Neuronal stem cell (in vitro differentiated cells): ENCODE measurements at places on chromosomes 2 and 18.

DNA sequence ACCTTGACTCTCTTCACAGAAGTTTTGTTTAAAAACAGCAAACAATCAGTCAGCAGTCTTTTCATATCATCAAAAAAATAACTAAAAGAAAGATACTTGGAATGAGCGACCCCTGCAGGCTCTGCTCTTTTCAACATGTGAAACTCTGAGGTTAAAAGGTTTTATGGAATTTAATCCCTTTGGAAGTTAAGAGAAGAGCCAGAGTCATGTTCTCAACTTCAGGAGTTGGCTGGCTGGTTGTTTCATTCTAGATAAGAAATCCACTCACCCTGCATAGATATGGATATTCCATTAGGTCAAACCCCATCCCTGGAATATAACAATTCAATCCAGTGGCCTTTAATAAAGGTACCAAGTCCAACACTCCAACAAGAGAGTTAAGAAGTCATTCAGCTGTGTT, 115.6 kb upstream of the RMDN2 start:
- no peak for DNase-seq

DNA sequence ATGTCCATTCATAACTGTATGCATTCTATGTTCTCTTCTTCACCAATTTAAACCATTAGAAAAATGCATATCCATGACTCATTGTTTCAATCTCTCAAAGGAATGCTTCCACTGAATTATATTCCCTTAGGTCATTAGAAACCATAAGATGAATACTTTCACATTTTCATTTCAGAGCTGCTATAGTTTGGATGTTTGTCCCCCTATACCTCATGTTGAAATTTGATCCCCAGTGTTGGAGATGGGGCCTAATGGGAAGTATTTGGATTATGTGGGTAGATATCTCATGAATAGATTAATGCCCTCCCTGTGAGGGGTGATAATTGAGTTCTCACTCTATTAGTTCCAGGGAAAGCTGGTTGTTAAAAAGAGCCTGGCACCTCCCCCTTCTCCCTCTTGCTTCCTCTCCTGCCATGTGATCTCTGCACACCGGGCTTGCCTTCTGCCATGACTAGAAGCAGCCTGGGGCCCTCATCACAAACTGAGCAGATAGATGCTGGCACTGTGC, 35.7 kb downstream of the THUMPD2 start:
- DNase-seq = no peak

GRCh38 chr2:170369228-170369627, 191.3 kb downstream of the MYO3B start:
- no peak for DNase-seq

GRCh38 chr2:86186431-86186830, 8.8 kb downstream of the IMMT start:
- DNase-seq = no peak

DNA sequence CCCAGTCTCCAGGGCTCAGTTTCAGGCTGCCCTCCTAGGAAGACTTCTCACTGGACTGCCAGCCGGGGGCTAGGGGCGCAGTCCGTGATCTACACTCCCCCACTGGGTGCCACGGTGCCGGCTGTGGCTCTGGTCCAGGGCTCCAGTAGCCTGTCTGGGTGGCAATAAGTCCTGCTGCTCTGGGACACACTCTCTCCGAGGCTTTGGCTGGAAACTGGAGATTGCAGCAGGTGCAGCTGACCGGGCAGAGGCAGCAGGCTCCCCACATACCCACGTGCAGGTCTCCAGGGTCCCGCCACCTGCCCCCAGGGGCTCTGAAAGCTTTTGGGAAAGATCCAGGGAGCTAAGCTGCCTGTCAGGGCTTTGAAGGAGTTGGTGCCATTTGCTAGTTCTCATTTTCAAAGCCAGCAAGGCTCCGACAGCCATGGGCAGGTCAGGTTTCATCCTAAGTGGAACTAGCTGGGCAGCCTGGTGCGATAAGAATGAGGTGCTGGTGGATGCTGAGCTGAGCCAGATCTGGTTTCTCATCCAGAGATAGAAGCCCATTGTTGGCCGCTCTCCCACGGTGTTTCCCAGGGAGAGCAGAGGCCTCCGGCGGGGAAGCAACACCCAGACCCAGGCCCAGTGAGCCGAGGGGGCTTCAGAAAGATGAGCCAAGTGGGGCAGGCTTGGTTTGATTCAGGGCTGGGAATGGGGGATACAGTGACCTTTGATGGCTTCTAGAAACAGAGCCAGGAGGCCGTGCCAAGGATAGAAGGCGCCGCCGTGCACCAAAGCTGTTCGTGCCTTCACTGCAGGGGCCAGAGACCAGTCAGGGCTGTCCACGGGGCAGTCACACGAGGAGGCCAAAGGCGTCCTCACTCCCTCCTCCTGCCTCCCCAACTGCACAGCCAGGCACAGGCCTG, 141.7 kb upstream of the GPC1 start:
- DNase-seq = no peak

DNA sequence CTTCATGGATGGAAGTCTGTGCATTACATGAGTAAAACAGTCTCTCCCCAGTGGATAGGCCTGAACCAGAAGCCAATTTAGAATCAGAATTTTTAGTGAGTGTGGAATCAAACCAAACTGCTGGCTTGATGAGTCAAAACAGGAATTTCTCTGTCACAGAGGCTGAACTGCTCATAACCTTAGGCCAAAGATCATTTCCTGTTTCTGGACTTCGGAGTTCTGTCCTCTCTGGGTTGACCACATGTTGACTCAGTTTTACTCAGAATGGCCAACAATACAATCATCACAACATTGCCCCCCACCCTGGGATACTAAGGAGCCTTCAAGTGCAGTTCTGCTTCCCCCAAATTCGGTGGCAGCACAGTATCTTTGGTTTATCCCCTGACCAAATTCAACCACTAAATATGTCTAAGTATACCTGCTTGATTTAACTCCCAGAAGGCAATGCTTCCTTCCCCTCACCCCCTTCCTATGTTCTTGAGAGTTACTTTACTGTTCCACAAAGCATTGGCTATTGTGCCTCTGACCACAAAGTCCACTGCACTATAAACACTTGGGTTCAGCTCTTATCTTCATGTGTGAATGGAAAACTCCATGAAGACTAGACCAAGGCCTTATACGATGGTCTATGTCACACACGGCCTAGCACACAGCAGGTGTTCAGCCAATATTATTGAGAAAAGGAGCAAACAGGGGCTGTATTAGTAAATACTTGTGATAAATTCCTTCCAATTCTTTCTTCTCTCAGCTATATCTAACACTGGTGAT, 67.8 kb downstream of the NXPH2 start:
- no peak for DNase-seq

GRCh38 chr18:61064911-61065310, 268.3 kb upstream of the CDH20 start:
- no peak for DNase-seq

- DNase-seq = peak; percentile 26
These were observed 58.7 kb downstream of the STPG4 start for GRCh38 chr2:47096451-47096850.

GRCh38 chr2:88077080-88077479, 9.5 kb downstream of the SMYD1 start:
- no peak for DNase-seq

DNA sequence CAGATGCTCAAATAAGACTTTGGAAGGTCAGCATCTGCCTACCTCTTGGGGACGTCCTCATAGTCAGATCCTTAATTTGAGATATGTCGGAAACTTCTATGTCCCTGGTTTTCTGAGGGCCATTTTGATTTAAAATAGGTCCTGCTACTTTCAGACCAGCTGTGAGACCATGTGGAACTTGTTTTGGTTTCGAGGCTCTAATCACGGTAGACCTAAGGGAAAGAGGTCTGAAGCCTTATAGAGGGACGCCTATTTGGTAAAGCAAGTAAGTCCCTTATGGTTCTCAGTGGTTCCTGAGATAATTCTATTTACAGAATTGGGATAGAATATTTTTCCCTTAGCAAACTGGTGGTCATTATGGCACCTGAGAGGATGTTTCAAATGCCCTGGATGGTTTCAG, 75.1 kb downstream of the RFTN2 start:
- DNase-seq = no peak

- DNase-seq = no peak
These were observed 12.8 kb downstream of the ATP6V1B1 start for GRCh38 chr2:70948337-70949003.

DNA sequence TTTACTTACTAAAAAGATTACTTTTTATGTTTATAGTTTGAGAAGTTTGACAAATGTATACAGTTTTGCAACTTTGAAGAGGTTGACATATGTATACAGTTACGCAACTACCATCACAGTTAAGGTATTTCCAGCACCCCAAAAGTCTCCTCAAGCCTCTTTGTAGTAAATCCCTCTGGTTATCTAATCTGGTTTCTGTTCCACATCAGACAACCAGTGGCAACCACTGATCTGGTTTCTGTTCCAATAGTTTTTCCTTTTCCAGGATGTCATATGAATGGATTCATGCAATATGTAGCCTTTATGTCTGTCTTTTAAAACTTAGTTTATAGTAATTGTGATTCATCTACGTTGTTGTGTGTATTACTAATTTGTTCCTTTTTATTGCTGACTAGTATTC, 23.5 kb downstream of the IFIH1 start:
- DNase-seq = no peak

- DNase-seq = no peak
These were observed 221.5 kb downstream of the TSN start for GRCh38 chr2:121976926-121977325.

DNA sequence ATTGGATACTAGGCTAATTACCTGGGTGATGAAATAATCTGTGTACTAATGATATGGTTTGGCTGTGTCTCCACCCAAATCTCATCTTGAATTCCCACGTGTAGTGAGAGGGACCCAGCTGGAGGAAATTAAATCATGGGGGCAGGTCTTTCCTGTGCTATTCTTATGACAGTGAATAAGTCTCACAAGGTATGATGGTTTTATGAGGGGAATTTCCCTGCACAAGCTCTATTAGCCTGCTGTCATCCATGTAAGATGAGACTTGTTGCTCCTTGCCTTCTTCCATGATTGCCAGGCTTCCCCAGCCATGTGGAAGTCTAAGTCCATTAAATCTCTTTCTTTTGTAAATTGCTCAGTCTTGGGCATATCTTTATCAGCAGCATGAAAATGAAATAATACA, 394.1 kb upstream of the SYT4 start:
- DNase-seq = no peak

DNA sequence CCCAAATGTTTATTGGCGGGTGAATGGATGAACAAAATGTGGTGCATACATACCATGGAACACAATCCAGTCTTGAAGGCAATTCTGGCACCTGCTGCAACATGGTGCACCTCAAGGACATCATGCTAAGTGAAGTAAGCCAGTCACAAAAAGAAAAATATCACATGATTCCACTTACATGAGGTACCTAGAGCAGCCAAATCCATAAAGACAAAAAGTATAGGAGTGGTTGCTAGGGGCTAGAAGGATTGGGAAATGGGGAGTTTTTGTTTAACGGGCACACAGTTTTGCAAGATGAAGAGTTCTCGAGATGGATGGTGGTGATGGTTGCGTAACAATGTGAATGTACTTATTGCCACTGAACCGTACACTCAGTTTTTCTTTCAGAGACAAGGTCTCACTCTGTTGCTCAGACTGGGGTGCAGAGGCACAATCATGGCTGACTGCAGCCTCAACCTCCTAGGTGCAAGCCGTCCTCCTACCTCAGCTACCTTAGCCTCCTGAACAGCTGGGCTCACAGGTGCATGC, 90.9 kb upstream of the CERS6 start:
- DNase-seq = no peak

GRCh38 chr2:203328760-203329540, 756 bp downstream of the ABI2 start:
- DNase-seq = peak; percentile 59

DNA sequence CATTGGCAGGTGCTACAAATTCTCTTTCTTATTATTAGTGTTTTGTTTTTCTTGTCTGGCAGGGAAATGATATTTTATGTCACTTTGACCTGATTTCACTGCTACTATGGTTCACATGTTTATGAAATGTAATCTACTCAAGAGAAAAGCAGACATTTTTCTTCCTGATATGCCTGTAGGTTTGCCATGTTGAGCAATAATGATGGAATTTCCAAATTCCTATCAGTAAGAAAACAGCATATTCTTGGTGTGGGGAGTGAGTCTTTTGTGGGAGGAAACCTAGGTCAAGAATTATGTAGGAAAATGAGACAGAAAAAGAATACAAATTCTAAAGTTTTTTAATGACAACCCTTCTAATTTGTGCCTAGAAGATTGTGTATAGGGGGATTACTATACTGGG, 356.4 kb downstream of the SLC4A3 start:
- no peak for DNase-seq
